ENCODE measurements at places on chromosomes 12 and 14.
A peak's percentile ranks its signal among the peaks of the same experiment; 100 is the strongest.

GRCh38 chr12:24852420-24852819 lies 96.5 kb downstream of the BCAT1 start:
- DNase-seq: no peak

- DNase-seq: peak; percentile 72
Measured at GRCh38 chr14:21917699-21918436, 244.2 kb upstream of the OR4E1 start.

DNA sequence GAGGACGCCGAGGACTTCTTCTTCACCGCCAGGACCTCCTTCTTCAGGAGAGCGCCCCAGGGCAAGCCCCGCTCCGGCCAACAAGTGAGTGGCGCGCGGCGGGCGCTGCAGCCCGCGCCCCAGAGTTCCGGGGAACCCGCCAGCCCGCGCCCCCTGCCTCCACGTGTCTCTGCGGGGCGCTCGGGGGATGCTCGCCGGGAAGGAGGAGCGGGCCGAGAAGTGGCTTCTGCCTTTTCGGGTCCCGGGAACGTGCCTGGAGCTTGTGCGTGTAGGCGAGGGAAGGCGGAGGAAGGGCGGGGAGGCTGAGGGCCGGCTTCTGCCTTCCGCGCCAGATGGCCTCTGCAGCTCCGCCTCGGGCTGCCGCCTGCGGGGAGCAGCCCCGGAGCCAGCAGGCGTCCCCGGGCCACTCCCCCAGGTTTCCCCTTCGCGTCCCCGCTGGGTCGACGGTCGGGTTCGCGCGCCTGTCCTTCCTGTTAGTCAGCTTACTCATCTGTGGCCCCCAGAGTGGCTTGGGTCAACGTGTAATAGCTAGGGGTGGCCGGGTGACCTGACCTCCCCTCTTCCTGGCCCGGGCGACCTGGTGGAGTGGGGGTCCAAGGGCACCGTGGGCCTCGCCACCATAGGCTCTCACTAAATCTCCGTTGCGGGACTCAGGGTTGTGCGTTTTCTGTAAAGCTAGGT lies 505 bp downstream of the RASSF3 start:
- peak; percentile 74 for DNase-seq

GRCh38 chr14:68399971-68400370 lies 392.9 kb downstream of the ZFP36L1 start:
- DNase-seq: peak; percentile 30

GRCh38 chr14:84303140-84303539 lies 1226.8 kb upstream of the FLRT2 start:
- DNase-seq: no peak

DNA sequence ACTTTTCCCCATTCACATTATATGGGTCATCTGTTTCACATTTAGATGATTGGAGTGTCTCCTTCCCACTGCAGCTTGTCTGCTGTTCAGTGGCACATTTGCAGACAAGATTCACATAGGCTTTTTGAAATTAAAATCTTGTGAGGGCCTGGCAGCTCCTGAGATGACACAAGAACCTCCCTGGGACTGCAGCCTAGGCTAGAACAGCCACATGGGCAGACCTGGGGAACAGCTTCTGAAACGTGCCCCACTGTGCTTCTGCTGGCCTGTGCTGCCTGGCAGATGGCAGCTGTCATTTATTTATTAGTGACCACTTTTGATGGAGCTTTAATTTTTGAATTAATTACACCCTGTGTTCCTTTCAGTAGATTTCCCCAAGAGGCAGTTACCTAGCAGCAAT lies 137.4 kb downstream of the GRIP1 start:
- DNase-seq: no peak

- DNase-seq: no peak
Measured at GRCh38 chr14:52862632-52863333, 71.4 kb upstream of the GNPNAT1 start.

GRCh38 chr14:35503646-35504045 lies 30.3 kb upstream of the INSM2 start:
- no peak for DNase-seq

DNA sequence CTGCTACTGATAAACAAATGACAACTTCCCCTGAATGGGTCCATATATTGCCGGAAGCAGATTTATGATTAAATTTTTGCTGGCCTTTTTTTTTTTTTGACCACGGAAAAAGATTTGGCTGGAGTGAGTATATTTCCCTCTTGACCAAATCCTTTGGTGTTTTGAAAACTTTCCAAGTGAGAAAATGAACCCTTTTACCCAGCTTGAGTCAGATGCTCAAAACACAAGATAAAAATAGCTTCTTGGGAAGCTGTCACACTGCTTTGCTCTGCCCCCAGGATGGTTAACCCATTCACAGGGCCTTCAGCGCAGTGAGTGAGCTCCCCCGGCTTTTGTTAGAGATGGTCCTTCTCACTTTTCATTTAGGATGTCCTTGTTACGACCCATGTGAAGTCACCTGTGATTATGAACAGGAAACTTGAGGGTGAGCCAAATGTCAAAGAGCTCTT lies 224.3 kb downstream of the PELI2 start:
- DNase-seq: peak; percentile 62

DNA sequence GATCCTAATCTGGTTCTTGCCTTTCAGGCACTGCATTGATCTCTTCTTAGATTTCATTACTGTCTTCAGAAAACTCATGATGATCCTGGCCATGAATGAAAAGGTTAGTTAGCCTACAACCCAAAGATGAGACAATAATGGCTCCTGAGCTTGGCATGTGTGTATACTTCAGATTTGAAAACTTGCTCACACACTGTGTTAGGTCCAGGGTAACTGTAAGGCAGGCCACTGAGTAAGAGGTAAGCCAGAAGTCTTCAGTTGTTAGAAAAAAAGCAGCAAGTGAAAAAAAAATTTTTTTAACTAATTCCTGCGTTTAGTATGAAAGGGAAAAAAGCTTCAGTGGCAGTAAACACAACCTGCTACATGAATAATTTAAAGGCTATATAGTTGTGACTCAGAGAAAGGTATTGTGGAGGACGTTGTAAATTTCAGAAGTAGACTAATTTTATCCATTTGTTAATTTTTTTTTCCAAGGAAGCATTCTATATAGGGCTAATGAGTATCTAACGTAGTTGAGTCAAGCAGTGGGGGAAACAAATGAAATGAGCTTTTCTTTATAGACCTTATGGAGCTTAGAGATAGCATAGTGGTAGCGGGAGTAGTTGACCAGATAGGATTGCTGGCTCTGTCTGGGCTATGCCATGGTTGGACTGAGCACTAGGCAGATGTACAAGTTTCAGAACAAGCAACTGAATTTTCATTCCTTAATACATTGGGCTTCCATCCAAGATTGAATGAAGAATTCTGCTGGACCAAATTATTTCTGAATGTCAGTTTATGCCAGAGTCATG lies 20.5 kb downstream of the TMBIM6 start:
- no peak for DNase-seq

GRCh38 chr12:79020106-79020505 lies 155.5 kb downstream of the SYT1 start:
- no peak for DNase-seq

DNA sequence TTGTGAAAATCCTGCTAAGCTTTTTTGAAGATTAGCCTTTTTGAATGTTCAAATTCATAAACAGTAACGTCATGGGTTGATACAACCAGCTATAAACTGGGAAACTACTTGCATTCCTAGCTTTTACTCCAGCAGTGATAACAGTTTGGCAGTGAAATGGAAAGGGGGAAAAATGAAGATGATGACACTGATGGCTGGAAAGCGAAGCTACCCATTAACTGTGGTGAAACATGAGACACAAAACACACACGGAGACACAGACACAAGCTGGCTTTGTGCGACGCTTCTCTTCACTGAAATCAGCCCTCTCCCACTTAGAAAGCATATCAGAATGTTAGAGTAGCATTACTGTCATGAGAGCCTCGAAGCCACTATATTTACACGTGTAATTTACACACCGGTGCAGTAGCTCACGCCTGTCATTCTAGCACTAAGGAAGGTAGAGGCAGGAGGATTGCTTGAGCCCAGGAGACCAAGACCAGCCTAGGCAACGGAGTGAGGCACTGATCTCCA lies 15.7 kb downstream of the VPS37B start:
- peak; percentile 59 for DNase-seq

GRCh38 chr12:15196221-15196620 lies 25.0 kb downstream of the RERG start:
- DNase-seq: no peak

Measured in tongue (tissue), 3 donors.